GM12891 (cell line): ENCODE measurements at places on chromosomes 12 and 14.

DNA sequence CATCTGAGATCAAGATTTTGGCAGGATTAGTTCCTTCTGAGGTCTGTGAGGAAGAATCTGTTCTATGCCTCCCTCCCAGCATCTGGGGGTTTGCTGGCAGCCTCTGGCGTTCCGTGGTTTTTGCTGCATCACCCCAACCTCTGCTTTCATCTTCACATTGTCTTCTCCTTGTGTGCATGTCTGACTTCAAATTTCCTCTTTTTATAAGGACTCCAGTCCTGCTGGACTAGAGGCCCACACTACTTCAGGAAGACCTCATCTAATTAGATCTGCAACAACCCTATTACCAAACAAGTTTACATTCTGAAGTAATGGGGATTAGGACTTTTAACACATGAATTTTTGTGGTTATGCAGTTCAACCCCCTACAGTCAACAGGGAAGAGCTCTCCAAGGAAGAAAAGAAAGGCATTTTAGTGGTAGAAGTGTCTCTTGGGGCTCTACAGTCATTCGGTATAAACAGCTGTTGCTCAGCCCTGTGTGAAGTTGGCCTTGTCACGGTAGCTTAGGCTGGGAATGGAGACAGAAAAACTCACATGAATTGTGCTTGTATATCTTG lies 89.7 kb downstream of the CAND1 start:
- DNase-seq, result no peak

DNA sequence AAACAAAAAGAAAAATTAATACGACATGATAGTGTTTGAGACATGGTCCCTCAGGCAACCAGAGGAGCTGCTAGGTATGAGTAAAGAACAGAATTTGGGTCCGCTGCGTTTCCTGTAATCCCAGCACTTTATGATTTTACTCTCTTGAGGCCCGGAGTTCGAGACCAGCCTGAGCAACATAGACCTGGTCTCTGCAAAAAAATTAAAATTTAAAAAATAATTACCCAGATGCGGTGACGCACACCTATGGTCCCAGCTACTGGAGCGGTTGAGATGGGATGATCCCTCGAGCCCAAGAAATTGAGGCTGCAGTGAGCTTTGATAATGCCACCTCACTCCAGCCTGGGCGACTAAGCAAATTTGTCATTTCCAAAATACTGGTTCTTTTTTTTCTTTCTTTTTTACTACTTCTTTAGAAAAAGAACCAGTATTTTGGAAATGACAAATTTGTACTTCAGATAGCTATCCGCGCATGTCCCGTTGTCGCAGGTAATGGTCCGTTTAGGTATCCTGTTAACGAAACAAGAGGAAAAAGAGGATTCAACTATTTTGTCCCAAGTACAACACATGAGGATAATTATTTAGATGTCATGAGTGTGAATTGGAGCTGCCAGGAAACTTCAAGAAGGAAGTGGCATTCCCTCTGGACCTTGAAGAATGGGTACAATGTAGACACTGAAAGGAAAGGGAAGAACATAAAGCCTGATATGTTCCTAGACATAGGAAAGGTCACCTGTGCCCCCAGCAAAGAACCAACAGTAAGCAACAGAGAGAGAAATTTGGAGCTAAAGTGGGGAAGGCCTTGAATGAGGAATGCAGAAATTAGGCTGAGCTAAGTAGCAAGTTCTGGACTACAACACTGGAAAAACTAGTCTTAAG lies 1.2 kb upstream of the HECTD1 start:
- DNase-seq, result peak; percentile 18

GRCh38 chr12:94769047-94769420 lies 118.7 kb upstream of the TMCC3 start:
- no peak for DNase-seq

GRCh38 chr12:13273850-13274249 lies 77.3 kb downstream of the EMP1 start:
- DNase-seq, result no peak

GRCh38 chr14:63453443-63453936 lies 89.7 kb downstream of the PPP2R5E start:
- no peak for DNase-seq

DNA sequence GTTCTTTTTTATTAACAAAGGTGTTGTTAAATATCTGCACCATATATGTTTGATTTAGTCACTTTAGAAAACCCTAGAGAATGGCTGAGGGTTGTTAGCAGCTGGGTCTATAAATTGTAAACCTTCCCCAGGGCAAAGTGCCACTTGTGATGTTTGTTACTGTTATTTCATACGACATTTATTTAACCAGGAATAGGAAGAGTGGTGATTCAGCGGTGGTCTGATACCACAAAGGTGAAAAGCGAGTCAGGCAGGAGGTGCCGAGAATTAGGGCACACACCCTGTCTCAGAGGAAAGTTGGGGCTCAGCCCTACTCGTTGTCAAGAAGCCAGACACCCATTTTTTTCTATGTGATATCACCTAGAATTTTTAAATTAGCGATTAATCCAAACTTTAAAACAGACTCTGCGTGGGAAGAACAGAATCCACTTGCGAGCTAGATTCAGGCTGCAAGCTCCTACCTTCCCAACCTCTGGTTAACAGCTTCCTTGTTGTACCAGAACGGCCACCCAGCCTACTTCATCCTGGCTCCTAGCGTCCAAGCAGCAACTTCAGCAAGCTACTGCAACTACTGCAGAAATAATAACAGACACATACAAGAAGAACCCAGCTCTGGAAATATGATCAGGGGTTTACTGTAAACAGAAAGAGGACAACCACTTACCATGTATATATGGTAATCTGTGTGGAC lies 126.7 kb downstream of the TMEM132D start:
- DNase-seq, result no peak

DNA sequence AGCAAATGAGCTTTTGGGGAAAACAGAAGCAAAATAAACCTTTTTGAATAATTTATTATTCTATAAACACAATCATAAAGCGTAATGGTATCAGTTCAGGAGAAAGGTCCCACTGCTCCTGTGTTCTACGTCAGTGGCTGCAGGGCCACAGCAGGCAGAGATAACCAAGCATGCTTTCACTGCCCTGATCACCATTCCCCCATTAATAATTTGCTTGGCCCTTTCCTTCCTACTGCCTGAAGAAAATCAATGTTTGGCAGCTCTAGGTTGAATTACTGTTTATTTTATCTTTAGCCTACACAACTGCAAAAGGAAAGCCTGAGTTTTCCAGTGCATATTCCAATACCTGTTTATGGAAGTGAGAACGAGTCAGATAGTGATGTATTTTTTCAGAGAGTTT lies 369.9 kb downstream of the DIO2 start:
- DNase-seq, result no peak

DNA sequence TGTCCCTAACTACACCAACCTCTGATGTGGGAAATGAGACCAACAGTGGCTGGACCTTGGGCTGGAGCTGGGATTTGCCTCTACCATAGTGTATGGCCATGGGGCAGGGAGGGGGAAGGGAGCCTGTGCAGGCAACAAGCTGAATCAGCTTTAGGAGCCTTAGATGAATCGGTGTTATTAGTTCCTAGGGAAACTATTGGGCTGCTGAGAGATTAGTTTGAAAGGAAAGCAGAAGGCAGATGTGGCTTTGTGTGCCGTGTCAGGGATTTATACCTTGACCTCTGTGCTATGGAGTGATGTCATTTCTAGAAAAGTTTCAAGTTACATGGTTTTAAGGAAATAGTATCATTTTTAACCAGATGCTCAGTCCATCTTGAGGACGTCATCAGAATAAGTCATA lies 19.5 kb upstream of the GAS2L3 start:
- DNase-seq, result no peak

DNA sequence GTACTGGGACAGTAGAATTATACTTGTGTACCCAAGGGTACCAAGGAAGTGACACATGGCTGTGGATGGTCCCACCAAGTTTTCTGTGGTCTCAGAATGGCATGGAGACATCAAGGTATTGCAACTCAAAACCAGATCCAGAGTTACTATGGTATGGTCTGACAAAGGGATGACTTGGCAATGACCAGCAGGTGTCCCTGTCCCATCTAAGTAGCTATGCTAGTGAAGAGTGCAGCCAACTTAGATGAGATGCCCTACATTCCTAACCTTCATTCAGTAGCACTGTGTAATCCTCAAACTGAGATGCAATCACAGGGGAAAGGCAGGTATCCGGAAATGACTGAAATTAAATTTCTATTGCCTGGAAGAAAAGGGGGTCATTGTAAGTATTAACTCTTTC lies 188.7 kb upstream of the TMEM260 start:
- no peak for DNase-seq
